Activated CD4-positive, alpha-beta T cell treated with anti-CD3 and anti-CD28 coated beads, Interleukin-10, Interleukin-2, amounts not matched to agents 100 ng/mL and 50 ng/mL, durations not matched to agents 16 hours and 8 hours (primary cell): ENCODE measurements at places on chromosomes 3 and 15.

GRCh38 chr15:30923429-30923828 lies 19.7 kb downstream of the FAN1 start:
- no peak for DNase-seq

- DNase-seq, result no peak
Observed at GRCh38 chr15:60390871-60391501, 6.8 kb downstream of the ANXA2 start.

DNA sequence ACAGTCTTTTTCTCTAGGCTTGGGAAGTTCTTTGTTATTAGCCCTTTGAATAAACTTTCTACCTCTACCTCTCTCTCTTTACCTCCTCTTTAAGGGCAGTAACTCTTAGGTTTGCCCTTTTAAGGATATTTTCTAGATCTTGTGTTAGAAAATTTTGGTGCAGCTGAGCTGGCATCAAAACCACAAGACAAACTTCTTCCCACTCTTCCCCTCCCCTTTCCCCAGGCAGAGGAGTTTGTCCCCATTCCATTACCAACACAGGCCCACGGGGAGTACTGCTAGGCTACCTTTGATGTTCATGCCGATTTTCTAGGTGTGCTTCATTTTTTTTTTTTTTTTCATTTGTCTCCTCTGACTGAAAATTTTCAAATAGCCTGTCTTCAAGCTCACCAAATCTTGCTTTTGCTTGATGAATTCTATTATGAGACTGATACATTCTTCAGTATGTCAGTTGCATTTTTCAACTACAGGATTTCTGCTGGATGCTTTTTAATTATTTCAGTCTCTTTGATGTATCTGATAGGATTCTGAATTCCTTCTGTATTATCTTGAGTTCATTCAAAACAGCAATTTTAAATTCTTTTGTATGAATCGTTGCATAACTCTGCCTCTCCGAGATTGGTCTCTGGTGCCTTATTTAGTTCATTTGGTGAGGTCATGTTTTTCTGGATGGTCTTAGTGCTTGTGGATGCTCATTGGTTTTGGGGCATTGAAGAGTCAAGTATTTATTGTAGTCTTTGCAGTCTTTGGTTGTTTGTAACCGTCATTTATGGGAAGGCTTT lies 112.0 kb downstream of the UBE2E2 start:
- no peak for DNase-seq

DNA sequence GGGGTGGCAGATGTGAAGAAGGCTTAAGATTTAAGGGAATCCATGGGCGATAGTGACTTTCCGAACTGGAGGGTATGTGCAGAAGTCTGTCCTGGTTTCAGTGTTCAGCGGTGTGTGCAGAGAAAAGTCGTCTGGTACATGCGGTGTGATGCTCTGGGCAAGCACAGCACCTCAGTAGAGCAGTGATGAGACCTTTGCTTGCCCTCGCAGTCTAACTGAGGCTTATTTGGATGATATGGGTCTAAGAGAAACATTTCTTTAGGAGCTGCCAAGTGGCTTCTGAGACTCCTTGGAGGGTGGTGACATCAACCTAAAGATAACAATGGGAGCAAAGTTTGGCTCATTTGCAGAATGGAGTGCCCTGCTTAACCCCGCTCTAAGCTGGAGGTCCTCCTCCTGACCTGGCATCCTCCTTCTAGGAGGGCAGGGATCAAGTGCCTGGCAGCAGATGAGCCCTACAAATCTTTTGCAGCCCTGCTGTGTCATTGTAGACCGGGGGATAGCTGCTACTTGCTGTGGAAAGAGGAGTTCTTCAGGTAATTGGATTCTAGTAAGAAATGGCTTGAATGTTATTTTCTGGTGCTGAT lies 228.1 kb upstream of the AZI2 start:
- DNase-seq, result no peak

- no peak for DNase-seq
Observed at GRCh38 chr3:76310089-76310488, 524.7 kb upstream of the ZNF717 start.

GRCh38 chr15:70687482-70687881 lies 75.9 kb downstream of the UACA start:
- DNase-seq, result no peak

GRCh38 chr15:36798366-36798765 lies 218.9 kb downstream of the CDIN1 start:
- DNase-seq, result no peak

- DNase-seq, result no peak
Observed at GRCh38 chr15:29765898-29766527, 56.3 kb downstream of the TJP1 start.

DNA sequence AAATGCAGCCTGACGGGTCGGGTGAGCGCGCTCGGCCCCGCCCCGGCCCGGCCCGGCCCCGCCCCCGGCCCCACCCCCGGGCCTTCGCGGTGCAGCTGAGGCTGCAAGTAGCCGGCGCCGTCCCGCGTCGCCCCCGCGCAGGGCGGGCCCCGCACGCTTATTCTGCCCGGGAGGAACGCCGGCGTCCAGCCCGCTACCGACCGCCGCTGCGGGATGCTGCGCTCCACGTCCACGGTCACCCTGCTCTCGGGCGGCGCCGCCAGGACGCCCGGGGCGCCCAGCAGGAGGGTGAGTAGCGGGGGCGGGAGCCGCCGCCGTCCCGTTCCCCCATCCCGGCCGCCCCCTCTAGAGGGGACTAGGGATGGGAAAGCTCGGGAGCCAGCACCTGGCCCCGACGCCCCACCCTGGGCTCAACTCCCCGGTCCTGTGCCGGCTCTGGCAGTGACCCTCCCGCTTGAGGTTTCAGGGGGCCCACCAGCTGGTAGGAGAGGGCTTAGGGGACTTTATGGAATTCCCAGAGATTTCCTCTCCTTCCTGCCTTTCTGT lies at the start of gene MYZAP:
Gene MYZAP, plus strand, starts transcription at position 83 of the 546 bp plus-strand sequence. Its CDS starts 131 bp downstream, at position 214.
- peak; percentile 37 for DNase-seq

DNA sequence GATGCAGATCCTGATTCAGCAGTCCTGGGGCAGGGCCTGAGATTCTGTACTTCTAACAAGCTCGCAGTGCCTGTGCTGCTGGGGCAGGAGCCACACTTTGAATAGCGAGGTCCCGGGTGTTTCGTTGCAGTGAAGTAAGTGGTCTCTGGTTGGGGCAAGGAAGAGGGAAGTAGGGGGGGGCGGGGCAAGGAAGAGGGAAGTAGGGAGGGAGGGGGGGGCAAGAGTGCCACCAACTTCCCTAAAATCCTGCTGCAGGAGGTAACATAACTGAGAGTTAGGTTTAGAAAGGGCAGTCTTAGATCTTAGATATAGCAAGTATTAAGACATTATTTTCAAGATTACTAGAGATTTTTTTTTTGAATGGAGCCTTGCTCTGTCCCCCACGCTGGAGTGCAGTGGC lies 35.5 kb downstream of the CRTAP start:
- DNase-seq, result no peak

GRCh38 chr15:81176291-81176893 lies 20.3 kb upstream of the IL16 start:
- DNase-seq, result no peak

DNA sequence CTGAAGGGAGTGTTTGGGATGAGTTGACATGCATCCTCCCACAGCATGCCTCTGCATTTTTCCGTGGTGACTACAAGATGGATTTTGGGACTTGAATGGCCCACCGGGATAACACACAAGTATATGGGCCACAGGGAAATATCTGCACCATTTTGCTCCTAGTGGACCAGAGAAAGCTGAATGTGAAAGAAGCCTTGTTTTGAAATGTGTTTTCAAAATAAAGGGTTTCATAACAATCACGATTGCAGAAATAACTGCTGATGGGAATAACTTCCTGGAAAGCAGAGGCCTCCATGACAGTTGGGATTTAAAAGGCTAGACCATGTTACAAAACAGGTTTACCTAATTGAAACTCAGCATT lies 77.5 kb upstream of the PRR23C start:
- DNase-seq, result no peak
